IMR-90 (cell line): ENCODE measurements at places on chromosomes 6 and 20.

DNA sequence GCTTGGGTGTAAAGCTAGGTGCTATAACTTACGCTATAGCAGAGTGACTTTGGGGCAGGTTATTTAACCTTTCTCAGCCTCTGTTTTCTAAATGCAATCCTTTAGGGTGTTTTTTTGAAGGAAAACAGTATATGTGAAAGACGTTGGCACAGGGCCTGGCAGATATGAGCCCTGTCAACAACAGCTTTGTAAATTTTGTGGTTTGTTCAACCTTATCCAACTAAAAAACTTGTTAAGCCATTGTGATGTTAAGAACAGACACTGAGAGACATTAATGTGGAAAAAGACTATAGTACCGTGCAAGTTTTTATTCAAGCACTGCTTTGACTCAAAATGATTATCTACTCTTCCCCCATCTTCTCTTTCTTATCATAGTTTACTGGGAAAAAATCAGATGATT is 8.2 kb downstream of the HECA start:
- no peaks in the 10 kb centered on the region for H3K27me3 ChIP-seq
- DNase-seq: no peak
- H3K36me3 ChIP-seq: no peaks in the 10 kb centered on the region

- no peaks in the 10 kb centered on the region for H3K27me3 ChIP-seq
- peaks cover 2% of the 10 kb centered on the region; the same call in 1 of the 2 replicates for H3K36me3 ChIP-seq
- peaks cover 11% of the 10 kb centered on the region for H3K4me1 ChIP-seq
- no peak for DNase-seq
- no peak overlapping the region for H3K27ac ChIP-seq
Measured at GRCh38 chr6:87656857-87657256, 45.2 kb downstream of the AKIRIN2 start.

DNA sequence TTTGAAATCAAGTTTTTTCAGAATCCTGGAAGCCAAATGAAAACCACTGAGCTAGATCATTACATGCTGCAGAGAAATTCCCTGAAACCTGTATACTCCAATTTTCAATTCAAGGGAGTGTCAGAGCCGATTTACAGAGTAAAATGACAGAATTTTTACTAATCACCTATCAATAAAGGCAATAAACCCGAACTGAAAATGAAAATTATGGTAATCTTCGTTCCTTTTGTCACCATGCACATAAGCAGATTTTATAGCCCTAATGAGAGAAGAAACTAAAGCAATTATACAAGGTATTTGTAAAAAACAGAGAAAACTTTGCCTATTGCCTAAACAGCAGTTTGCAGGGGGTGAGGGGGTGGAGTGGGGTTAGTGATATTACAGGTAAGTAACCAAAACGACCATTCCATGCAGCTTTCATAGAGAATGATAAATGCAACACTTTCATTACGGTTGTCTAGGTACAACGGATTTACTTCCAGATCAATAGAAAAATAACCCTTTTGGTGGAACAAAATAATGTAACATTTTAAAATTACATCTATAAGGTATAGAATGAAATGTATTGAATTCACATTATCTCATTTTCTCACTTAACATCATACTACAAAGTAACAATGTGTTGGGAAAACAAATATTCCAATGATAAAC is 115.2 kb upstream of the BEND6 start:
- no peak overlapping the region for H3K27ac ChIP-seq
- peaks cover 2% of the 10 kb centered on the region; the same call in 1 of the 2 replicates for H3K4me1 ChIP-seq
- no peak for DNase-seq
- H3K36me3 ChIP-seq: no peaks in the 10 kb centered on the region

GRCh38 chr6:36340618-36341454 is 4.1 kb upstream of the BNIP5 start:
- H3K36me3 ChIP-seq: no peaks in the 10 kb centered on the region
- no peaks in the 10 kb centered on the region for H3K4me1 ChIP-seq
- DNase-seq: peak; percentile 59
- H3K4me3 ChIP-seq: no peak overlapping the region
- H3K27ac ChIP-seq: no peak overlapping the region

GRCh38 chr6:23394681-23395080 is 731.3 kb upstream of the NRSN1 start:
- no peak overlapping the region for H3K4me3 ChIP-seq
- no peaks in the 10 kb centered on the region for H3K4me1 ChIP-seq
- H3K36me3 ChIP-seq: no peaks in the 10 kb centered on the region
- H3K27me3 ChIP-seq: no peaks in the 10 kb centered on the region

DNA sequence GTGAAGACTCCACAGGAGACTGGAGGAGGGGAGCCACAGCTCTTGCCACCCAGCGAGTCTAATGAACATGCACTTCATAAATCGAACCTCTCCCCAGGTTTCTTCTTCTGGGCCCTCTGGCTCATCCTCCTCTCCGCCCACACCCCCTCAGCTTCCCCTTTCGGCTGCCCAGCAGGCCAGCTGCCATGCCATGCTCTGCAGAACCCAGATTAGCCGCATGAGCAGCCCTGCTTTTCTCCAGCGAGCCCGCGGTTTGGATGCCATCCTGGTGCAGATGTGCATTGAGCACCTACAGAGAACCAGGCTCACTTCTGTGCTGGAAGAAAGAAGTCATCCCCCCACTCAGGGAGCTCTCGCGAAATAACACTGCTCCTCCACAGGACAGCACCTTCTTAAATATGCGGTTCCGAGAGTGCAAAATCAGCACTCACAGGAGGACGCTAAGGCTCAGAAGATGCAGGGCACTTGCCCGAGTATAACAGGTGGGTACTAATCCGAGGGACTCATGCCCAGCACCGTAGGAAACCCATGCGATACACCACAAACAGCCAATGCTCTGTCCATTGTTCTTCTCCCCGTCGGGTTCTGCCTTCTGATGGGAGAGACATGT is 143.0 kb upstream of the THBS2 start:
- H3K27ac ChIP-seq: no peak overlapping the region
- no peak for DNase-seq
- no peaks in the 10 kb centered on the region for H3K36me3 ChIP-seq
- no peaks in the 10 kb centered on the region for H3K4me1 ChIP-seq
- H3K4me3 ChIP-seq: no peak overlapping the region

GRCh38 chr6:118525913-118526780 is 21.9 kb upstream of the PLN start:
- no peaks in the 10 kb centered on the region for H3K27me3 ChIP-seq
- H3K4me1 ChIP-seq: peaks cover 2% of the 10 kb centered on the region; the same call in 1 of the 2 replicates
- no peak overlapping the region for H3K4me3 ChIP-seq
- no peak for DNase-seq
- H3K27ac ChIP-seq: no peak overlapping the region
